ENCODE measurements at places on chromosomes 6 and 20.

DNA sequence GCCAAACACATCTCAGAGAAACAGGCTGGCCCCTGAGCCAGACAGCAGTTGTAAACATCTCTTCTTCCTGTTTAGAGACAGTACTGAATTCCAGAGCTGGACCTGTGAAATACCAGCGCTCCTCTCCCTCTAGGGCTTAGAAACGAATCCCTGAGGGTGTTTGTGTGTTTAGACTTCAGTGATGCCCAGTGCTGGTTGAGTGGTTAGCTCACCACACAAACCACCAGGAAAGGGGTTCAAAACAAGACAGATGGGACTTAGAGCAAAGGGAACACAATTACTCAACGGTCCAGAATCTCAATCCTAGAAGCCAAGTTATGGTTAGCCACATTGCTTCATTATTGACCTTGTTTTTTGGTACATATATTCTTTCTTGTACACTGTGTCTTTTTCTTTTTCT is 108.7 kb upstream of the TMEM170B start:
- peak; percentile 94 for DNase-seq

DNA sequence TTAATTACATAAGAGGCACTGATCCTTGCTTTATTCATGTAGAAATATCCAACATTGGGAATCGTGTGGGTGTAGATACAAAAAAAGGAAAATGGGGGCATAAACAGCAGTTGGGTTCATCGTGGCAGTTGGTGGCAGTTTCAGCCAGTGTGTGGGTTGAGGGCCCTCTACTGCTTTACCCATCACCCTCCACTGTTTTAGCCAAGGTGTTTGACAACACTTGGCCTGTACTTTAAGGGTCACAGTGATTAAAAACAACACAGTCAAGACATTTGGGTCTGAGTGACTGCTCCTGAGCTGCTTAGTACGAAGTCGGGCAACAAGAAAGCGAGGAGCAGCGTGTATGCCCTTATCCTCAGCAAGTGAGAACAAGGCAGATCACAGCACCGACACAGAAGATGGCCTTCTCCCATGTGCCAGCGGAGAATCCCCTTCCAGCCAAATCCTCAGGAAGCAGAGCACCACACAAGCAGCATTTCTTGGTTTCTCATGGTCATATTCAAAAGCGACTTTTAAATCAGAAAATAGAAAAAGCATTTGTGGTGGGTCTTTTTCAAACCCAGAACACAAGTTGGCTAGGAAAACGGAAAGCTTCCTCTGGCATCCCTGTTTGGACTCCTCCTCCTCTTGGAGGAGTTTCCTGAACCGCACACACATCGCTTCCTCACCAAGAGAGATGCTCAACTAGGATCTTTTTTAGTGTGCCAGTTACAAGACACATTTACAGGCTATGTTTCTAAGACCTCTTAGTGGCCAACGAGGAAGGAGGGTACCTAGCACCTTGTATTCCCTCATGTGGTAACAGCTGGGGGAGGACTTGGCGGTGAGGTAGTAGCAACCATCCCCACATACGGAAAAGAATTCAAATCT is 23.5 kb downstream of the EIF2S2 start:
- no peak for DNase-seq

DNA sequence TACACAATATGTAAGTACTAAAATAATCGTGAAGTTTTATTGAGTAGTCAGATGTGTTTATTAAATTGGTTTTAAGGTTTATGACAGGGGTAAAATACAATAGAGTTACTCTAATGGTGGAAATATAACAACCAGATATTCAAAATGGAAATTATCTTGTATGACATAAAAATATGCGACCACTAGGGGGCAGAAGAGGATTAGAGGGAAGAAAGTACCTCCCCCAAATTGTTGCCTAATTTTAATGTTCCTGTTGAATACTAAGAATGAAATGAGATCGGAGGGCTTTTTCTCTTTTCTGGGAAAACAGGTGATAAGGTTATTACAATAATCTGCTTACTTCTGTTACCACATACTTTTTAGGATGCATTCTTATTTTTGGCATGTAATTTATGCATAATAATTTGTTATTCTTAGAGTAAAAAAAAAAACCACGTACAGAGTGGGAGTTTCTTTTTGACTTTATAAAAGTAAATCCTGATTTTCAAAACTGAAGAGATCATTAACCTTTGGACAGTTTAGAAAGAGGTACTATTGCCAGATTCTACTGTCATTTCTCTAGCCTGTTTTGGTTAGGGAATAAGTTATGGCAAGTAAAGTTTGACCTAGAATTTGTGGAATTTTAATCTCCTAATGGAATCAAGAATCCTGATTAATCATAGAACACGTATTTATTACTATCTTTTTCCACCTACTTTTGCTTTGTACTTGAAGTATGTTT is 159.2 kb downstream of the CD109 start:
- DNase-seq, result peak; percentile 67

GRCh38 chr20:1280195-1281102 is 14.4 kb downstream of the SNPH start:
- no peak for DNase-seq

GRCh38 chr6:75178757-75179156 is 27.1 kb downstream of the COL12A1 start:
- no peak for DNase-seq

DNA sequence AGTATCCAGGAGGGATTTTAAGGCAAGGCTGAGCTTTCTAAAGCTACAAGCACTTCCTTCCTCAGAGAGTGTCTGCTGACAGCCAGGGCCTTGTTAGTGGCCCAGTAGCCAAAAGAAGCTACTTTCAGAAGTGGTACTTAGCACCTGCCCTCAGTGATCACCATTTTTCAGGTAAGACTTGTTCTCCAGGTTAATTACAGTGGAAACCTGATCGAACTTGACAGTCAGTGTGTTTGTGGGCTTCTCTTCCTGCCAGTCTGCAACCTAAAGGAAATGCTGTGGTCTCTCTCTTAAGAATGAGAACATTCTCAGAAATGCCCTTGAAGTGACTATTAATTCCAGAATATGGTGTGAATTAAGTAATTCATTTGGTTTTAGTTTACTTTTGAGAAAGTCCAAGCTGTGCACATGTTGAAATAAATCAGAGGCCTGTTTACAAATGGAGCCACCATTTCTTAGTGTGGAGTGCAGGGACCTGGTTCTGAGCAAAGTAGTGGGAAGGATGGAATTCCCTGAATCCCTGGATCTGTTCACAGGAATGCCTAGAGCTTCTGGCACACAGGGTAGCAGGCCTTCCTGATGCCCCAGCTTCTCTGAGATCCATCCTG is 185.3 kb upstream of the AGPAT4 start:
- no peak for DNase-seq

DNA sequence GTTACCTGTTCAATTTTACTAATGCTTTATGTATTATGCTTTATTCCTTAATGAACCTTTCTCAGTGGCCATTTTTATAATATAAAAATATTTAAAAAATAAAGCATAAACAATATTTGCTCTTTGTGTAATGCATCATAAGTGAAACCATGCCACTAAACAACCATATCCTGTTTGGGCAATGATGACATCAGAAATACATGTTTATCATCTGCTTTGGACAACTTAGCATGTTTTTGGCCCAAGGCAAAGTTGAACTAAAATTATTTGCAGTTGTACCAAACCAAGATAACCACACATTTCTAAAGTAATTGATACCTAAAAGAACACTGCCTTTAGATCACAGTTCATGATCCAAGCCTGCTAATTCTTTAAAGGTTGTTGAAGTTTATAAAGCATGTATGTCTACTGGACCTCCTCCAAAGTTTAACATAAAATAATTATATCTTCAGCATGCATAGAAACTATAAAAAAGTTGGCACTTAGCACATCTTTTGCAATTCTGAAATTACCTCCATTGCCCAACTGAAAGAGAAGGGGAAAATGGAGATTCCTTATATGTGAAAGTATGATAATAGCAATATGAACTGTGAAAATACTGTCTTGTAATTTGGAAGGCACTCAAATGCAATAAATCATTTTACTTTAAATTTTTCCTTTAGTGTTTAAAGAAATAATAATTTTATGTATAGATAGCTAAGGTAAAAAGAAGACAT is 325.6 kb upstream of the RUNX2 start:
- no peak for DNase-seq

DNA sequence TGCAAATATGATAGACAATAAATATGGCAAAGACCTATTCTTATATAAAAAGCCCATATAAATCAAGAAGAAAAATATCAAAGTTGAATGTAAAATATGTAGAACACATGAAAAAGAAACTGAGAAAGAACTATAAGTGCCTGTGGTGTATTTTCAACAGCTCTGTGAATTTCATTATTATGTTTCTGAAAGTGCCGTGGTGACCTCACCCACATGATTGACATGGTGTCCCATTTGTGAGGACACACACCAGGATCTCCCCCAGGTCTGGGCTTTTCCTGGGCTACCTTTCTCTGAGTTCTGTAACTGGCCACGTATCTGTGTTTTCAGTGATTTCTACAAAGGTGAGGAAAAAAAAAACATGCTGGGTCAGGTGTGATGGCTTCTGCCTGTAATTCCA is 86.7 kb downstream of the BMP6 start:
- no peak for DNase-seq

- peak; percentile 40 for DNase-seq
These were observed 142.5 kb upstream of the HDDC2 start for GRCh38 chr6:125444006-125444923.

GRCh38 chr6:135909737-135910387 is 58.4 kb downstream of the PDE7B start:
- peak; percentile 45 for DNase-seq

GRCh38 chr20:35226884-35227681 is 593 bp downstream of the MMP24 start:
- DNase-seq, result peak; percentile 32

DNA sequence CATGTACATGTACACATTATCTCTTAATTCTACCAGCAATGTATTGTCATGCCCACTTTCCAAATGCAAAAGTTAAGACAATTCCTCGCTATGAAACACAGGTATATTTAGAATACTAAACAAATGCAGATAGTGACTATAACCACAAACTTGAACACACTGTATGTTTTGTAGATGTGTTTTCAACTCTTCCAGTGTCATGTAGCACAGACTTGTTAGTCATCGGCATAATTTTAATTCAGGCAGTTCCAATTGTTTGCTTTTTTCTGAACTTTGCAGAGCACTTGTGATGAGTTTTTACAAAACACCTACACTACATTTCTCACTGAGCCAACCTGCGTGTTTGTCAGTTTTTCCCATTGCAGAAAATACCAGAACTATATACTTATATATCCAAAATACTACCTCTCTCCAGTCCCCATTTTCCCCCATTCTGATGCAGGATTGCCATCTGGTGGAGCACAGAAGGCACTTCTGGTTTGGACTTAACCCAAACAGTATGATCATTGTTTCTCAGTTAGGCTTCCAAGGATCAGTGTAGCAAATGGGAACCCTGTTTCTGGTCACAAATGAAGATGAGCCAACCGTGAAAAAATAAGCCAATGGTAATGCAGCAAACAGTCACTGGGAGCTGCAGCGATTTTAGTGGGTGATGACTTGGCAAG is 143.4 kb downstream of the ADGRB3 start:
- DNase-seq, result peak; percentile 69

GRCh38 chr6:78908621-78909020 is 41.3 kb downstream of the IRAK1BP1 start:
- DNase-seq, result no peak

GRCh38 chr20:37991157-37991866 is 41.9 kb downstream of the TTI1 start:
- DNase-seq, result no peak

DNA sequence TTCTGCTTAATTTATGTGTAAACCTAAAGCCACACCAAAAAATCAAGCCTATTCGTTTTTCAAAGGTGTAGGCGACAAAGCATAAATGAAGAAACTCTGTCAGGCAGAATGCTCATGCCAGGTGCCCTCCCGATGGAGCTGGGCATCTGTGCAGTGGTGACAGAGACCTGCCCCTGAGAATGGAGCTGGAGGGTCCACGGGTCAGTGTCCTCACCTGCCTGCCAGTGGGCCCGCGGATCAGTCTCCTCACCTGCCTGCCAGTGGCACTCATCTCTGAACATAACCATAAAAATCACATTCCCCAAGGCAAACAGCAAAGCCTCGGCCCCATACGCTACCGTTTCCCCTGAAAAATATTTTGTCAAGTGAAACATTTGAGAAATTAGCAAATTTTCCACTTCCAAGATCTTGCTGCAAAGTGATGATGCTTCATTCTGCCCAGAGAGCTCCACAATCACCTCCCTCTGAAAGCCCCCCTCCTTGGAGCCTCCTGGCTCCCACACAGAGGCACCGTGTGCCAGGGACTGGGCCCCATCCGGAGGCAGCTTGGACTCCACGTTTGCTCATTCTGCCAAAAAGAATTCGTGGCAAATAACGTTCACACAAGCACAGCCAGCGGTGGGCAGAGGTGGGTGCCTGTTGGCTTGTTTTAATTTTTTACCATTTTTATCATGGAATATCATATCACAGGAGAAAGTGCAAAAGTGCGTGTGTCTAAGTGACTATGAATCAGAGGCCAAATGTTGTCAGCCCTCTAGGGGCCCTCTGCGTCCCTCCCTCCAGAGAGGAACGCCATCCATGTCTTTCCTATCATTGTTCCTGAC is 88.8 kb downstream of the YTHDF1 start:
- DNase-seq, result no peak

GRCh38 chr6:119894811-119895210 is 545.2 kb upstream of the MAN1A1 start:
- DNase-seq, result no peak

DNA sequence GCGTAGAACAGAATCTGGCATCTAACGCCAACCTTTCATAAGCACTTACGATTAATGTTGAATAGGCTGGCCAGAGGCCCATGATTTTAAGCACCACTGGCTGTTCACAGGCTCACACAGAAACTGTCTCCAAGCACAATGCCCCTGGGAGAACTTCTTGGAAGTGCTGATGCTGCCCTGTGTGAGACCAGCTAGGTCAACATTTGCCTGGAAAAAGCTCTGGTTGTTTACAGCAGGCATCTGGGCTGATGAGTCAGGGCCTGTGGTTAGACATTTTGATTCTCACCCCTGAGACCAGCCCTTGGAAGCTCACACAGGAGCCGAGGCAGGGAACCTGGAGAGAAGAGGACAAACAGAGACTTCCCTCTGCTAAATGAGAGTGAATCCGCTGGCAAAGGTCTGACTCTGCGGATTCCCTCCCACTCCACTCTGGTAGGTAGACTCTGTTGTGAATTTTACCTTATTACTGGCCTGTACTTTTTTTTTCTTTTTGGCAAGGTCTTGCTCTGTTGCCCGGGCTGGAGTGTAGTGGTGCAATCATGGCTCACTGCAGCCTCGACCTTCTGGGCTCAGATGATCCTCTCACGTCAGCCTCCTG is 6.8 kb upstream of the SULF2 start:
- DNase-seq, result peak; percentile 89

GRCh38 chr6:169252505-169253189 is 999 bp downstream of the THBS2 start:
- DNase-seq, result peak; percentile 37

DNA sequence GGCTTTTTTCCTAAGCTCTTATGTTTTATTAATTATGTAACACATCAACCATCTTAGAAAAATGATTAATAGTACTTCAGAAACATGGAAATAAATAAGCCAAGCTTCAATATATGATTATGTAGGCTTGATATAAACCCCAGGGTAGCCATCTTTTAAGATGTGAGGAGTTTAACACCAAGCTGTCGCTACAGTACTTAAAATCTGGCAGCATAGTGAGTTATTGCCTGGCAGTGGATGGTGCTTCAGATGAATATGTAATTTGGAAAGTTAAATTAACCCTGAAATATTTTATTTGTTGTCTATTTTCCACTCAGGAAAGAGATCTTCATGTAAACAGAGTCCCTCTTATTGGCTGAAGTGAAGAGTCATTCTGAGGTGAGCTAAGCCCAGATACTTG is 339.0 kb upstream of the ZFP64 start:
- no peak for DNase-seq

Measured in astrocyte of the spinal cord (primary cell).